ENCODE measurements at places on chromosomes 1 and 21.

GRCh38 chr1:42392967-42393848, 12.6 kb downstream of the RIMKLA start:
- no peaks in the 10 kb centered on the region for H3K4me1 ChIP-seq
- no peak overlapping the region for H3K4me3 ChIP-seq
- no peak overlapping the region for H3K27ac ChIP-seq
- DNase-seq: no peak
- H3K27me3 ChIP-seq: no peaks in the 10 kb centered on the region
- H3K36me3 ChIP-seq: no peaks in the 10 kb centered on the region

DNA sequence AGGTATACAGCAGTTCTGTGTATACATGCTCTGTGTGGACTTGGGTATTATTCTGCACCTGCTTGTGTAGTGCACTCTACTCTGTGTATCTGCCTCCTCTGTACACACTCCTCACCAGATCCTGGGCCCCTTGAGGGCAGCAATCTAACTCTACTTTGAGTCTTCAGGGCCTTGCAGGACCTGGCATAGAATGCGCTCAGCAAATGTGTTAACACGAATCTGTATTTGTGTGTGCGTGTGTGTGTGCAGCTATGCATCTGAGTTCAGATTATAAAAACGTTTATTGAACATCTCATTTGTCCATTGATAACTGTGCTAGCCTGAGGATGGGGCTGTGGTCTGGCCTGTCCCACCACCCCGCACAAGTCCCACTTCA, 3.9 kb upstream of the MEF2D start:
- no peaks in the 10 kb centered on the region for H3K36me3 ChIP-seq
- H3K4me3 ChIP-seq: peak overlapping the region; percentile 47
- H3K27me3 ChIP-seq: no peaks in the 10 kb centered on the region
- DNase-seq: peak; percentile 64

DNA sequence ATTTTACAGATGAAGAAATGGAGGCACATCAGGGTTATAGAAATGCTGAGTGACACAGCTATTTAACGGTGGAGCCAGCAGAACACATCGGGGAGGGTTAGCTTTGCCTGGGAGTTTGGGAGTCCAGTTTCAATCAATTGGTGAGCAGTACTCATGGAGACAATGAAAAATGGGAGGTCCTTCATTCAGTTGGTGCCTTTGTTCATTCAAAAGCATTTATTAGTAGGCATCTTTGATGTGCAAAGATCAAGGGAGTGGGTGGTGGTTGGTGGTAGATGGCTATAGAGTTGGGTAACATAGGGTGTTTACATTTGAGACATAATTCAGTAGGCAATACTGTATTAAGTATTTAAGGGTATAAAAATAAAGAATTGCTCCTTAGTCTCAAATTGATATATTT, 183.7 kb upstream of the LMO4 start:
- H3K27ac ChIP-seq: no peak overlapping the region
- H3K4me3 ChIP-seq: no peak overlapping the region
- H3K4me1 ChIP-seq: no peaks in the 10 kb centered on the region
- H3K27me3 ChIP-seq: no peaks in the 10 kb centered on the region
- no peaks in the 10 kb centered on the region for H3K36me3 ChIP-seq
- no peak for DNase-seq

DNA sequence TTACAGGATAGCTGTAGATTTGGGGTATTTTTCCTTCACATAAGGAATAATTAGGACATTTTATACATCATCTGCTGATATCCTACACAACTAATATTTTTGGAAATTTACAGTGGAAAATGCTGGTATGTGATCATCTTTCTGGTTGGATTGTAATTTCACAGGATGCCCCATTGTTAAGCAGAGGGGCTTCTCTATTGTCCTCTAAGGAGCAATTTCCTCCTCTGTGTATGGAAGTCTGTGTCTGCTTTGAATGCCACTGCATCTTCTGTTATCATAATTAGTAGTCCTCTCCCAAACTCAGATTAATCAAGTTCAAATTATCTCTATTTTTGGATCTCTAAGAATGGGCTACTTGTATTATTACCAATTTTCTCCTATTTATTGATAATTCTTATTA, 988.1 kb upstream of the B3GALT2 start:
- DNase-seq: no peak
- no peaks in the 10 kb centered on the region for H3K36me3 ChIP-seq
- H3K4me1 ChIP-seq: no peaks in the 10 kb centered on the region
- no peak overlapping the region for H3K4me3 ChIP-seq

- no peak for DNase-seq
- no peaks in the 10 kb centered on the region for H3K27me3 ChIP-seq
- H3K36me3 ChIP-seq: no peaks in the 10 kb centered on the region
- no peak overlapping the region for H3K27ac ChIP-seq
- no peak overlapping the region for H3K4me3 ChIP-seq
Measured at GRCh38 chr1:56627636-56628039, 17.5 kb upstream of the PRKAA2 start.

GRCh38 chr1:238360474-238360873, 469.8 kb upstream of the ZP4 start:
- H3K27me3 ChIP-seq: no peaks in the 10 kb centered on the region
- no peaks in the 10 kb centered on the region for H3K36me3 ChIP-seq
- no peak overlapping the region for H3K4me3 ChIP-seq
- H3K27ac ChIP-seq: no peak overlapping the region

GRCh38 chr1:79741720-79742421, 735.3 kb upstream of the ADGRL4 start:
- H3K4me3 ChIP-seq: no peak overlapping the region
- no peak for DNase-seq
- H3K27ac ChIP-seq: no peak overlapping the region
- H3K36me3 ChIP-seq: no peaks in the 10 kb centered on the region
- no peaks in the 10 kb centered on the region for H3K4me1 ChIP-seq
- no peaks in the 10 kb centered on the region for H3K27me3 ChIP-seq

DNA sequence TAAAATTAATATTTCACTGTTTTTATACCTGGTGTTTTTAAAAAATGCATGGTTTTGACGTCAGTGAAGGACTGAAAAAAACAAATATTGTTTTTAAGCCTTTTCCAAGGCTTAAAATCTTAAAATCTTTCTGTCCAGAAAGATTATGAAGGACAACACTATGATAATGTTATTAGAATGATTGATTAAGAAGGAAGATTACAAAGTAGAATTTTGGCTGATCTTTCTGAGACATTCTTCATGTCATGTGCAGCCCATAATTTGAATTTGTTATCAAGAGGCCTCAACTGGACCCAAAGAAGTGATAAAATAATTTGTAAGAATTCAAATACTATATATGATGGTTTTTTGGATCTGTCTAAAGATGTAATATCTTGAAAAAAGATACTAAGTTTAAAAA, 584.4 kb upstream of the CXADR start:
- no peaks in the 10 kb centered on the region for H3K36me3 ChIP-seq
- no peak for DNase-seq
- no peak overlapping the region for H3K27ac ChIP-seq
- H3K4me3 ChIP-seq: no peak overlapping the region

DNA sequence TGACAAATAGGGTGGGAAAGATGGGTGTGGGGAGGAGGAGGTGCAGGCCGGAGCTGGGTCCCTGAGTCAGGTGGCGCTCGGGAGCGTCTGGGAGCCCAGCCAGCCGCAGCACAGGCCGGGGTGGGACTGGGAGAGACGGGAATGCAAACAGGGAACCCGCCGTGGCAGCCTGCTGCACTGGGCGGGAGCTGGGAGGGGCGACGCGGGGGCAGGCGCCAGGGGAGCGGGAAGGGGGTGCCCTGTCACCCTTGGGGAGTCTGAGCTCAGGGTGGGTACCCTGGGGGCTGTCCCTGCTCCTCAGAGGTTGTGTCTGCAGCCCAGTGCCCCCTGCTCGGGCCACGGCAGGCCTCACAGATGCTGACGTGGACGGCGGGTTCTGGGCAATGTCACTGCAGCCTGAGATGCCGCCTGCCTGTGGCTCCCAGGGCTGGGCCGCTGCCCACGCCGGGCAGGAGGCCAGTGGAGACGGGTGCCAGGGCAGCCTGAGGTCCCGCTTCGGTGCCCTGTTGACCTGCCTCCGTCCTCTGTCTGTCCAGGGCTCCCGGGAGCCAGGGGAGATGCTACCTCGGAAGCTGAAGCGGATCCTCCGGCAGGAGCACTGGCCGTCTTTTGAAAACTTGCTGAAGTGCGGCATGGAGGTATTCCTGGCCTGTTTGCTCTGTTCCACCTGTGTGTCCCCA, 16.6 kb upstream of the LRRC3 start:
- H3K36me3 ChIP-seq: no peaks in the 10 kb centered on the region
- H3K4me1 ChIP-seq: no peaks in the 10 kb centered on the region
- no peak overlapping the region for H3K4me3 ChIP-seq
- no peaks in the 10 kb centered on the region for H3K27me3 ChIP-seq
- no peak for DNase-seq
- no peak overlapping the region for H3K27ac ChIP-seq

DNA sequence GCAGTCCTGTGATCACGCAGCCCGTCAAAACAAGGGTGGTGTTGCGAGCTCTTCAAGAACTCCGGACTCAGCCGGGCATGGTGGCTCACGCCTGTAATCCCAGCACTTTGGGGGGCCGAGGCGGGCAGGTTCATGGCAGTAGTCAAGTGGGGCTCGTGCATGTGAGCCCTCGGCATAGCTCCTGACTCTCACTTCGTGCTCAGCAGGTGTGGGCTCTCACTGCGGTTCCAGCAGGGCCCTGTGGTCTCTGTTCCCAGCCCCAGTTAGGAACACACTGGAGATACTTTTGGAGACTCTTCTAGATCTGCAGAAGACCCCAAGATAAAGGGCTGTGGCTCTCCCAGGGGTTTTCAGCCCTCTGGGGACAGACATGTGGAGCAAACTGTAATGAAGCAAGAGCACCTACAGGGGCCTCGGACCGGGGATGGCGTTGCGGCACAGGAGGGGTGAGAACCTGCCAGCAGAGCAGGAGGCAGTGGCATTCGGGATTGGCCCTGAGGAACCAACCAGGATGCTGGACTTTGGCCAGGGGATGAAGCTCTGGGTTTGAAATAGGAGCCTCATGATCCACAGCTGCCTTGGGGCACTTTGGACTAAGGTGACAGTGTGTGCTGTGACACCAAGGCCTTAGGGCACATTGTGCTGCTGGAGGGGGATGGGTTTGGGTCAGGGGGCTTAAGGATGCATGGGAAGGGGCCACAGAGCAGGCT, 443.2 kb downstream of the CAMTA1 start:
- H3K27ac ChIP-seq: no peak overlapping the region
- no peaks in the 10 kb centered on the region for H3K4me1 ChIP-seq
- no peaks in the 10 kb centered on the region for H3K27me3 ChIP-seq
- DNase-seq: no peak

DNA sequence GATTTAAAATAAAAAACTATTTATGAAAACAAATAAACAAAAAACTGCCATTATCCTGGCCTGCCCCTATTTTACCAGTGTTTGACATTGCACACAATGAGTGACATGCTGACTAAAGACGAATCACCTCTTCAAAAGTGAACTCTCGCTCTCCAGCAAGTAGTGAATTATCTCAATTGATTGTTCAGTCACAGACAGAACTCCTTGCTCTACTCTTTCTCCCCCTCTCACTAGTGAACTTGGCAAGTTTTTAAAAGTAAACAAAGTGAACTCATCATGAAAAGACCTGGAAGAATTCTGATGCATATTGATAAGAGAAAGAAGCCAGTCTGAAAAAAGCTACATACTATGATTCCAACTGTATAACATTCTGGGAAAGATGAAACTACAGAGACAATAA, 4.7 kb upstream of the C1orf52 start:
- DNase-seq: no peak
- H3K27me3 ChIP-seq: no peaks in the 10 kb centered on the region
- no peak overlapping the region for H3K27ac ChIP-seq
- peaks cover 22% of the 10 kb centered on the region for H3K36me3 ChIP-seq
- H3K4me3 ChIP-seq: no peak overlapping the region

DNA sequence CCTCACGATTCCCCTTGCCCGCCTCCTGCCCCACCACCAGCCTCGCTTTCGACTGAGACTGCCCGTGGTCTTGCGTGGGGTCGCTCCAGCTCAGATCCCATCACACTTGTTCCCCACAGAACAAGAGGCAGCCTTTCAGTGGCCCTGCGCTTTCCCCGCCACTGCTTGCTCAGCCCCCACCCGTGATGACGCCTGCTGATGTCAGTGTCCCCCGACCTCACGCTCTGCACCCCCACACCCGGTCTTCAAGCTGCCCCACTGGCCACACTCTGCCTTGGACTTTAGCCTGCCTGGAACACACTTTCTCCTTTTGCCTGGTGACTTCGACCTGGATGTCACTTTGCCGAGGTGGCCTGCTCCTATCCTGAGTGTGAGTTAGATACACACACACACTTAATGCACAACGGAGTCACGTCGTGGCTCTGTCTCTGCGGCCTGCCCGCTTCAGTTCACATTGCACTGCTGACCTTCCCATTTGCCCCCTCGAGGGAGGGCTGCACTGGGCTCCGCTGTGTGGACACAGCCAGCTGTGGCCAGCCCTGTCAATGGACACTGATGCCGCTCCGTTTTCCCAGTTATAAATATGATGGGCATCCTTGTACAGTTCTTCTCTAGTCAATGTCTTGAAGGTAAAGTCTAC, 13.0 kb downstream of the AGPAT3 start:
- H3K4me1 ChIP-seq: peaks cover 49% of the 10 kb centered on the region
- no peak overlapping the region for H3K4me3 ChIP-seq
- peaks cover 10% of the 10 kb centered on the region for H3K36me3 ChIP-seq
- DNase-seq: no peak
- no peaks in the 10 kb centered on the region for H3K27me3 ChIP-seq

- no peak overlapping the region for H3K4me3 ChIP-seq
- no peaks in the 10 kb centered on the region for H3K36me3 ChIP-seq
- no peak for DNase-seq
- H3K27me3 ChIP-seq: no peaks in the 10 kb centered on the region
- no peak overlapping the region for H3K27ac ChIP-seq
- no peaks in the 10 kb centered on the region for H3K4me1 ChIP-seq
Measured at GRCh38 chr1:93738926-93739325, 57.3 kb upstream of the BCAR3 start.

DNA sequence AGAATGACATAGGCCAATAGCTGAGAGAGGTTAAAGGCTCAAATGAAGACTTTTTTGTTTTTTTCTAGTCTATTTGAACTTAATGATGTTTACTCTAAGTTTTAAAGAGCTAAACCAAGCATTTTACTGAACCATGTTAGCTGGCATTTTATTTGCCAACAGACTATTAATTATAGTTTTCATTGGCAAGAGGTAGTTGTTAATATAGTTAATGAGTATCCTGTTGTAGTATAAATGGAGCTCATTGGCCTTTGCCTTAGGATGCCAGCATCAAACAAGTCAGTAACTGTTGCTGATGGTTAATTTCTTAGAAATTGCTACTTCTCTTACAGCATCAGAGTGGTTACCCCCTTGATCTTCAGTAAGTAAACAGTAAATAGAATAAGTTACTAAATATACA, 339.0 kb upstream of the B3GALT2 start:
- H3K27me3 ChIP-seq: no peaks in the 10 kb centered on the region
- no peak overlapping the region for H3K27ac ChIP-seq
- H3K4me3 ChIP-seq: no peak overlapping the region
- no peaks in the 10 kb centered on the region for H3K36me3 ChIP-seq
- H3K4me1 ChIP-seq: no peaks in the 10 kb centered on the region

DNA sequence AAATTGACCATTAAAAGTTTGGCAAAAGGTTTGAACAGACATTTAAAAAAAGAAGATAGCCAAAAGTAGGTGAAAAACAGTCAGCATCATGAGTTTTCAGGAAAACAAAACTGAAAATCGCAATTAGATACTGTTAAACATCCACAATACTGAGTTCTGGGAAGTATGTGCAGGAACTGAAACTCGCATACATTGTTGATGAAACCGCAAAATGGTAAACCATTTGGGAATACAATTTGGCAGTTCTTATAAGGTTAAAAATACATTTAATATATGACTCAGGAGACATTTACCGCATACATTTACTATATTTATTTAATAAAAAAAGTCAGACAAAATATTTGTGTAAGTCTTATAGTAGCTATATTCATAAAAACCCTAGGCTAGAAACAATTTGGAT, 393.2 kb downstream of the COL11A1 start:
- no peaks in the 10 kb centered on the region for H3K4me1 ChIP-seq
- no peak for DNase-seq
- H3K27me3 ChIP-seq: no peaks in the 10 kb centered on the region
- H3K4me3 ChIP-seq: no peak overlapping the region
- no peak overlapping the region for H3K27ac ChIP-seq
- no peaks in the 10 kb centered on the region for H3K36me3 ChIP-seq

All from CD4-positive, alpha-beta memory T cell (primary cell).